NCI-H510A (cell line): ENCODE measurements at places on chromosomes 6 and 20.
A peak's percentile ranks its signal among the peaks of the same experiment; 100 is the strongest.

GRCh38 chr6:43809417-43810305 is 39.6 kb downstream of the VEGFA start:
- peak; percentile 65 for DNase-seq

DNA sequence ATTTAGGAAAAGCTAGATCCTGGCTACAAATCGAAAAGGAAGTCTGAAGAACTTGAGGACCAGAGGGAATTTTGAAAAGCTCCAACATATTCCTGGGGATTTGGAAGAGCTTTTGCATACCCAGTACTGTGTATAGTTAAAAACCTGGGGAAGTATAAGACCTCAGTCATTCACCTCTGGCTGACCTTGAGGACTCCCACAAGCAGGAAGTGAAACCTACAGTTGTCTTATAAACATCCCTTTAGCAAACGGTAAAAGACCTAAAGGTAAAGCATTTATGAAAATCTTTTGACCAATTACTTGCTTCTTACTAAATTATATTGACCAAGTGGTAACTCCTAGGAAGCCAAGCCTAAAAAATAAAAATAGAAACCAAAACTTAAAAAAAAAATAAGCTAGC is 175.0 kb downstream of the HAO1 start:
- DNase-seq, result no peak

DNA sequence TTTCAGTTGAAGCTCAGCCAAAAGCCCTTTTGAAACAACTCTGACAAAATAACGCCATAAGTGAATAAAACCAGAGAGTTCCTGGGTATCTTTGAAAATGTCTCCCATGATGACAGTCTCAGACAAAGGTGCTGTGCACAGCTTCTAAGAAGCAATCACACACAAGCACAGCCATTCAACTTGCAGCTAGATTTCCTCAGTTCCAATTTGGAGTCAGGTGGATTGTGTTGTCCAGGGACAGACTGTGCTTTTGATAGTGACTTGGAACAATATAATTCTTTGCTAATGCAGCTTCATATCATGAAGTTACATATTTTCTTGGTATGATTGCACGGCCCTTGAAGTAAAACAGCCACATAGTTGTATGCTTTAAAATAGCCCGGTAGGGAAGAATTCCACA is 105.6 kb downstream of the FARS2 start:
- no peak for DNase-seq

DNA sequence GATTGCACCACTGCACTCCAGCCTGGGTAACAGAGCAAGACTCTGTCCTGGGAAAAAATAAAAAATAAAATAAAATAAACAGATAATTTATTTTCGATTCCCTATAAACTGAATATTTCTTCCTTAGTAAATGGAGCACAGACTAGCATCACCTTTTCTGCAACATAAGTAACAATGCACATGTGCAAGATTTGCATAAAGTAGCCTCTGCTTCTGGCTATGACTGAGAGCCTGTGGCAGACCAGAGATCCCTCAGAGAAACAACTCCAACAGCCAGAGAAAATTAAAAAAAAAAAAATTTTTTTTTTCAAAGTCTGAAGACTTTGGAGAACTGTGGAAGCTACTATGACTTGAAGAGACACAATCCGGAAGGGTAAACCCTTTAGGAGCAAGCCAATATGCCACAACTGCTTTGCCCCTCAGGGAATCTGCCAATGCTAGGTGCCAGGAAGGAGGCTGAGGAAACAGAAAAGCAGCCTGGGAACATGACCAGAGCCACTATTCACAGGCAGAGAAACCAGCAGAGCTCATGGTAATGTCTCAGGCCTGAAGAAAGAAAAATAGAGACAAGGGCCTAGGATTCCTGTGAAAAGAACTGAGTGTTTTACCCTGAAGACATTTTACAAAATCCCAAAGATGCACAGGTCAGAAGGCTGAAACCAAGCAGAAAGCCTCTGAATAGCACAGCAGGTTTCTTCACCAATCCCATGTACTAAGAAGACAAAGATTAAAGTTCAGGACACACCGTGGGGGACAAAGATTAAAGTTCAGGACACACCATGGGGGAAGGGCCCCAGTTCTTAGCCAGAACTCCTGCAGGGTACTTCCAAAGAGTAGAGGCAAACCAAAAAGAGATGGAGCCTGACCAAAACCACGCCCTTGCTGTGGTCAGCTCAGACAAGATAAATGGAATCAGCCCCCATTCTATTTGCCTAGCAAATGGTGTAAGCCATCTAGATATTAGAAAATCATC is 25.8 kb downstream of the B4GALT5 start:
- DNase-seq, result no peak

DNA sequence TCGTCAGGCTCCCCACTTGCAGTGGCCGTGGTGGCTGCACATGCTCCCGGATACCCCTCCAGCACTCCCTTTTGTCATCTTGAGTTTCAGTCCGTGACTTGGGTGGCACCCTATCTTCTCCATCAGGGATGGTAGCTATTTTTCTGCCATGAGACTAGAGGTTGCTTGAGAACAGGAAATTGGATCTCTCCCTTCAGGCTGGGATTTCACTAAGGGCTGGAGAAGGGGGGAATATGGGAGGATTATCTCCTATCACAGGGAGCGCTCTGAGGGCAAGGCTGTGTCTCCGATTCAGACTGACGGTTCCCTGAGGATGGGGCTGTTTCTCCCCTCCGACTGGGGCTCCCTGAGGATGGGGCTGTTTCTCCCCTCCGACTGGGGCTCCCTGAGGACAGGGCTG is 123.1 kb downstream of the MRPL14 start:
- DNase-seq, result no peak

DNA sequence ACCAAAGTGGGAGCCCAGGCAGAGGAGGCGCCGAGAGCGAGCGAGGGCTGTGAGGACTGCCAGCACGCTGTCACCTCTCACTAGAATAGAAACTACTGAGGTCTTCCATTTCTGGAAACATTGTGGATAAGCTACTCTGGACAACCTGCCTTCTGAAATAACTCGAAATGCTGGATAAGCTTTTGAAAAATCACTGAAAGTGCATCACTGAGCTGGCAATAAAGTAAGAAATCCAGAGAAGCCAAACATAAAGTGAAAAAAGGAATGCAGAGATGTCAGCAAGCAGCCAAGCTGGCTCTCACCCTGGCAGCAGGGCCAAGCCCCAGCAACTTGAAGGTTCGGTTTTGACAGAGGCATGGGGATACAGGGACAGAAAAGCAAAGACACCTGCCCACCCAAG is 59.2 kb upstream of the MYLIP start:
- no peak for DNase-seq

DNA sequence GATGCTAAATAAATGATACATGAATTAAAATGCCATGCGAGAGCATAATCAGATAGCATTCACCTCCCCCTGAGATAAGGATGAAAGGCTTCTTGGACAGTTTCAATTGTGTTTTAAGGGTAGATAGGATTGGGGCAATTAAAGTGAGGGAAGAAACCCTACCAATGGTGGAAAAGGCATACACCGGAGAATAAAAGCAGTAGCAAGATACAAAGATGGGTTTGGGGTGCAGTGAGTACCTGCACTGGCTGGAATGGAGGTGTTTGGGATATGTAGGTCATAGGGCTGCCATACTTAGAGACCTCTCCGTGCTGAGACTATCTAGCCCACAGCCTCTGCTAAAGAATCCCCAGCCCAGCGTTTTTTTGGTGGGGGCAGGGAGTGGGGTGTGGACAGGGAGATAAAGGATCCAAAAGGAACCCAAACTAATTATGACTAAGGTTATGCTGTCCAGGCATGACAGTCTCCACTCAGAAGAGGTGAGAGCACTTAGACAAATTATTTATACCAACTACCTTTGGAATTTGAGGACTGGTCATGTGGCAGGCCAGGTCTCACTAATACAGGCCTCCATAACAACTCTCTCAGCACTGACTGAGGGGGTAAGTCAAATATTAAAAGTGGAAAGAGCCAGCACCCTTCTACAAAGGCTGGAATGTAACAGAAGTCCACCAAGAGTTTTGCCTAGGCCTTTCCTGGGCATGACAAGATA is 280.8 kb downstream of the ADGB start:
- DNase-seq, result no peak

GRCh38 chr6:144583614-144583954 is 298.4 kb downstream of the UTRN start:
- DNase-seq, result no peak

DNA sequence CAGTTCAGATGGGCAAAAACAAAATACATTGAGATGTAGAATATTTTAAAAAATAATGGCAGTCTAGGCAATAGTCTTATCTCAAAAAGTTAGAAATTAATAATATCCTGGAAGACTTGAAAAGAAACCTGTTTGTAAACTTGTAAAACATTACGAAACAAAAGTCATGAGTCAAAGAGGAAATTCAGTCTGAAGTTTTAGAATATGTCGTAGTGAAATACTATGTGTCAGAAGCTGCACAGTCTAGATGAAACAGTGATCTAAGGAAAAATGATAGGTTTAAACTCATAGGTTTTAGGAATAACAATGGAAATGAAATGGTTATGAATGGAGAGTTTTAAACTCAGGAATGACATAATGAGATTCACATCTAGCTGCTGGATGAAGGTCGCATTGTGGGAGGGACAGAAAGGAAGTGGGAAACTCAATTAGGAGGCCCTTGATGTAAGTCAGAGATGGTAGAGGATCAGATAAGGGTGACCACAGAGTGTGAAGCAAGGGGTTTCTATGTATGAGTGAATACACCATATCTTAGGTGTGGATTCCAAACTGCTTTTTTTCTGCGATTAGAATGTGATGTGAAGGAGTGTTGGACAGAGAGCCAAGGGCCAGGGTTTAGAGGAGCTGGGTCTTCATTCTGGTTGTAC is 2.8 kb downstream of the SNRPB2 start:
- no peak for DNase-seq

GRCh38 chr6:51414361-51414760 is 595.7 kb downstream of the TFAP2B start:
- no peak for DNase-seq

GRCh38 chr6:36691011-36691410 is 6.6 kb upstream of the RAB44 start:
- DNase-seq, result no peak

- no peak for DNase-seq
Observed at GRCh38 chr6:70819646-70820045, 137.2 kb downstream of the B3GAT2 start.

DNA sequence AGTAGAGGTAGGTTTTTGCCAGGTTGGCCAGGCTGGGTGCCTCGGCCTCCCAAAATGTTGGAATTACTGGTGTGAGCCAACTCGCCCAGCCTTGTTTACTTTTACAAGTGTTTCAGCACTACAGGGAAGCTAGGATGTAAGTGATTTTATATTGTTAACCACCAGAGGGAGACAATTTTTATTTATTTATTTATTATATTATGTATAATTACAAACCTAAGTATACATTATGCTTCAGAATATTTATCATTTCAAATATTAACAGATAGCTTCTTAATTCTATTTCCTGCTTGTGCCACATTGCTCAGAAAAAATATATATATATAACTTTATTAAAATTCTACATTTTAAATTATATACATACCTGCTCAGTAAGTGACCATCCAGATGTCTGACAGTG is 9.8 kb downstream of the MMUT start:
- DNase-seq, result peak; percentile 5

DNA sequence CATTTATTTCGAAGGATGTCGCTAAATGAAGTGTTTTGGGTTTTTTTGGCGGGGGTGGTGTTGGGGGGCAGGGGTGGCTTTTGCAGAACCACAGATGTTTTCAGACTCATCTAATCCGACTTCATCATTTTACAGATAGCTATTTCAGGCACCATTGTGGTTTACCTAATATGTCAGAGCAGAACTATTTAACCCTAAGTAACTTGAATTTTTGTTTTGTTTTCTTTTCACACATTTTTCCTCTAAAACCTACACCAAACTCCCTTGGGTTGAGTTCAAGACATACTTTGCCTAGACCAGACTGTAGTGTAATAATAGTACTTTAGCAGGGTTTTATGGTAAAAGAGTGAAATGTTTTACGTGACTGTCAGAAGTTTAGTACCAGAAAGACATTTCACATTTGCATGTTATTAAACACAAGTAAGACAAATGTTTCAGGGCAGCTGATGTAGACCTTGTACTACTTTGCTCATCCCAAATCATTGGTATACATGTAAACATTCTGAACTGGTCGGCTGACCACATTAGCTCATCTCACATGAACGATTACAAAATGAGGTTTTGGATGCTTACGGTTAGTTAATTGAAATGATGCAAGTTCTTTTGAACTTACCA is 37.7 kb downstream of the MAP3K4 start:
- DNase-seq, result no peak

GRCh38 chr6:126444659-126445273 is 104.9 kb downstream of the CENPW start:
- no peak for DNase-seq

DNA sequence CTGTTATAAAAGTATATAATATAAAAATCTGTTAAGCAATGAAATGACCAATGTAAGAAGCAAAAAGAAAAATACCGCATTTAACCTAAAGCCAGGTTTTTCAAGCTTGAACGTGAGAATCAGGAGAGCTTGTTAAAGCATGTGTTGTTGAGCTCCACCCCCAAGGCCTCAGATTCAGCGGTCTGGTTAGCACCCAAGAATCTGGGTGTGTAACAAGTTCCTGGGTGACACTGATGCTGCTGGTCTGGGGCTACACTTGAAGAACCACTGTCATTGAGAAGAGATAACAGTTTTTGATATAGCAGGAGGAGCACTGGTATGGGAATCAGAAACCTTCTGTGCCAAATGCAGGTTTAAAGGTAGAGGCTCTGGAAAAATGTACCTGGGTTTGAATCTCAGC is 154.0 kb downstream of the ID4 start:
- DNase-seq, result no peak

GRCh38 chr20:3653921-3654320 is 9.3 kb downstream of the GFRA4 start:
- DNase-seq, result no peak

DNA sequence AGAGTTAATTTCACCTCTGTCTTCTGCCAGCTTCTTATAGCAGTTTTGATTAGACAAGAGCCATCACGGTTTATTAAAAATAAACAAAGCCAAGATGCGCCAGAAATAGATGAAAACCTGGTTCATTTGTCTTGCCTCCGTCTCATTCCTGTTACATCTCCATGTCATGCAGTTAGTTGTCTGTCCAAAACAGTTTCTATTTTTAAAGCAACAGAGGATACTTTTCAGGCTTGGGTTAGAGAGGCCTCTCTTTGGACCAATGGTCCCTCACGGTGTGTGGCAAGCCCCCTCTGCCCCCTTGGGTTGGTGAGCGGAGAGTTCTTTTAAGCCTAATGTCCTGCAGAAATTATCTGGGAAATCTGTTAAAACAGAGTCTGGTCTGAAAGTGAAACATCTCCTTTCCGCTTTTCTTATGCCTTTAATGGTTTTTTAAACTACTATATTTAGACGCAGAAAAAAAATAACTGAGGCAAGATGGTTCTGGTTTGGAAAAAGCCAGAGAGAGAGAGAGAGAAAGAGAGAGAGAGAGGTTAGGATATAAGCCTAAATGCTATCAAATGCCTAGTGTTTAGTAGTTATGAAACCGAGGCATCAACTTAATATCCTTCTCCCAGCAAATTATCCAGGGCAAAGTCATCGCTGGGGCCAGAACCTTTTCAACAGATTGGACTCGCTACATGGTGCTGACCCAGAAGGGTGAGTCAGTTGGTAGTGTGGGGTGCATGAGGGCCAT is 64.5 kb downstream of the ZDHHC14 start:
- no peak for DNase-seq

- DNase-seq, result no peak
Observed at GRCh38 chr20:44415833-44416715, 59.6 kb upstream of the TTPAL start.
